ENCODE measurements at places on chromosomes 1 and 21.

DNA sequence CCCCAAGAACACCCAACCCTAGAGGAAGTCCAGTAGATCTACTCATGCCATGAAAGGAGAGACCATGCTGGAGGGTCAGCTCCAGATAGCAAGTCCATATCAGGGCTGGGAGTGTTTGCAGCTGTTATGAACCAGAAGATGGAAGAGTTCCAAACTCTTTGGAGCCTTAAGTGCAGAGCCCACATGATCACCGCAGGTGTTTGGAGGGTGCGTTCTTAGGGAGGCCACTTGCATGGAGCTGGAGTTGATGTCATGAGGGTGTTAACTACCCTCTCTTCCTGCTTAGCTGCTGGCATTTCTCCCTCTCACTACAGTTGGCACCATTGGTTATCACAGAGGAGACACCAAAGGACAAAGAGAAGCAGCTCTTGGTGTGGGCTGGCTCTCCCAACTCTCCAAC lies 616.9 kb downstream of the AJAP1 start:
- DNase-seq = no peak

DNA sequence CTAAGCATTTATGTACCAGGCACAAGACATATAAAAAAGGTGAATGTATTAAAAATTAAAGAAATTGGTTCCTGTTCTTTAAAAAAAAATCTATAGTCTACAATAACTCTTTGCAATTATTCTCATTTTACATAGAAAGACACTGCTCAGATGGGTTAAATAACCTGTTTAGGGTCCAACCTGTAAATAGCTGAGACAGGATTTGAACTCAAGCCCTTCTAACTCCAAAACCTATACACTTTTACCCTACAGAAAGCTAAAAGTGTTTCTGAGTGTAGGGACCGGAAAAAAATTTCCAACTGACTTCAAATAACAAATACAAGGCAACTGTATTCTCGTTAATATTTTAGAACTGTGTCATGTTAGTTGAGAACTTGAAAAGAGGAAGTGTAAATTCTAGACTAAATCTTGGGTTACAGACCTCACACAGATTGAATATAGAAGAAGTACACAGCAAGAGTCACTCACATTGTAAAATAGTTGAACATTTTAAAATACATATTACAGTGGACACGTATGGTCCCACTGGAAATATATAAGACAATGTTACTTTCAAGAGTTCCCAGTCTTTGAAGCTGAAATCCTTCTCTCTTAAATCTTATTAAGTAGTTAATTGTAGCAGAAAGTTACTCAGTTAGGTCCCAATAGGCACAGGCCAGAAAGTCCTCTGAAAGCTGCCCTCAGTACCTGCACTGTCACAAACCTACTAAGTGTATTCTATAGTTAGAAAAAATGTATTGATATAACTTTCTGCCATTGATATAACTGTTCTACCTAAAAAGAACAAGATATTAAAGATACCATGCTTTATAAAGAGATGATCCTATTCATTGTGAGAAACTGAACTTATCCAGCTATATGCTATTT lies 7.3 kb downstream of the EDEM3 start:
- no peak for DNase-seq

- DNase-seq = no peak
Observed at GRCh38 chr21:42624095-42624790, 29.2 kb upstream of the PDE9A start.

- no peak for DNase-seq
Observed at GRCh38 chr1:7988576-7988975, 27.1 kb downstream of the PARK7 start.

DNA sequence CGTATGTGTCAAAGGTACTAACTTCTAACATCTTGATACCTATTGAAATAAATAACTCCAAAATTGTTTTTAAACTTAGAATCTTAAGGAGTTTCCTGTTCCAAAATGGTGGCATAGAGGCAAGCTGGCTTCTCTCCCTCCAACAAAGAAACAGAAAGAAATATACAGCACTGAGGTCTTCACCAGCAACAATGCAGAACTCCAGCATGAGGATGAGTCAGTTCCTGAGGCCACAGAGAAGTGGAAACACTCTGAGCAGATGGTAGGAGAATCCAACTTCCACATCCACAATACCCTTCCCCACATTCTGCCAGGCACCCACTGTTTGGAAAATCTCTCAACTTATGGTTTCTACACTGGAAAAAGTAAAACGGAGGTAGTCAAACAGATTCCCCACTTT lies 12.2 kb upstream of the PPIH start:
- DNase-seq = no peak

DNA sequence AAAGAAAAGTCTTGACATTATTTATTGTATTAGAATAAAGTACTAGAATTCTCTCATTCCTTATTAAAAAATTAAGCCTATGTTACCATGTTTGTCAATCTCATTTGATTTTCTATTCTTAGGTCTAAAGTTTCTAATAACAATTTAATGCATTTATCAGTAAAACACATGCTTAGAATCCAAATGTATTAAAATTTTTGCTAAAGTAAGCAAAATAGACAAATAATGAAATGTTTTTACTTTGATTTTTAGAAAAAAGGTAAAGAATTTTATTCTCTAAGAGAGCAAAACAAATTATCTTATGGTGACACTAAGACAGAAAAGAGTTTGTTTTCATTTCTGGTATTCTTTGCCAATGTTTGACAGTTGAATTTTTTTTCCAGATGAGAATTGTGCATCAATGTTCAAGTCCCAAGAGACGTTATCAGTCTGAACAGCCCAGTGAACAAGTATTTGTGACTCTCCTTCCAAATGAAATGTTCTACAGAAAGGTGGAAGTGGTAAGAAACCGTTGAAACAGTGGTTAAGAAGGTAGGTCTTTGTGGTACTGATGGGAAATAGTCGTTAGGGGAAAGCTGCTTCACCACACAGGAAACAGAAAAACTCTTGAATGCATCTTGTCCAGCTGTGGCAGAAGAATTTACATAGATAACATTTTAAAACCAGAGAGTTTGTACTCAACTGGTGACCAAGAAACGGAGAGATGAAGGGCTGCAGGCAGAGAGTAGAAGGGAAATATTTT lies 402.5 kb downstream of the PTPRC start:
- no peak for DNase-seq

DNA sequence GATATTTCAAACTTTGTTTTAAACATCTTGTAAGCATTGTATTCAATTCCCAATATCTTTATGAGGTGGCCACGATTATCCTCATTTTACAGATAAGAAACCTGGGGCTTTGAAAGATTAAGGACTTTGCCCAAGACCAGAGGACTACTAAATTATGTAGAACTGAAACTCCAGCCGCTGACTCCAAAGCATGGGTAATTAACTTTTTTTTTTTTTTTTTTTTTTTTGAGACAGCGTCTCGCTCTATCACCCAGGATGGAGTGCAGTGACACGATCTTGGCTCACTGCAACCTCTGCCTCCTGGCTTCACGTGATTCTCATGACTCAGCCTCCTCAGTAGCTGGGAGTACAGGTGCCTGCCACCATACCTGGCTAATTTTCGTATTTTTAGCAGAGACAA lies 68.7 kb downstream of the ALG14 start:
- no peak for DNase-seq

GRCh38 chr1:8517661-8518489 lies 200.0 kb downstream of the SLC45A1 start:
- DNase-seq = no peak

GRCh38 chr1:56081173-56081572 lies 498.2 kb downstream of the PLPP3 start:
- peak; percentile 77 for DNase-seq

GRCh38 chr21:38660333-38661196 lies 145.2 kb upstream of the ETS2 start:
- peak; percentile 60 for DNase-seq

- DNase-seq = no peak
Observed at GRCh38 chr1:29171089-29171488, 10.6 kb downstream of the SRSF4 start.

DNA sequence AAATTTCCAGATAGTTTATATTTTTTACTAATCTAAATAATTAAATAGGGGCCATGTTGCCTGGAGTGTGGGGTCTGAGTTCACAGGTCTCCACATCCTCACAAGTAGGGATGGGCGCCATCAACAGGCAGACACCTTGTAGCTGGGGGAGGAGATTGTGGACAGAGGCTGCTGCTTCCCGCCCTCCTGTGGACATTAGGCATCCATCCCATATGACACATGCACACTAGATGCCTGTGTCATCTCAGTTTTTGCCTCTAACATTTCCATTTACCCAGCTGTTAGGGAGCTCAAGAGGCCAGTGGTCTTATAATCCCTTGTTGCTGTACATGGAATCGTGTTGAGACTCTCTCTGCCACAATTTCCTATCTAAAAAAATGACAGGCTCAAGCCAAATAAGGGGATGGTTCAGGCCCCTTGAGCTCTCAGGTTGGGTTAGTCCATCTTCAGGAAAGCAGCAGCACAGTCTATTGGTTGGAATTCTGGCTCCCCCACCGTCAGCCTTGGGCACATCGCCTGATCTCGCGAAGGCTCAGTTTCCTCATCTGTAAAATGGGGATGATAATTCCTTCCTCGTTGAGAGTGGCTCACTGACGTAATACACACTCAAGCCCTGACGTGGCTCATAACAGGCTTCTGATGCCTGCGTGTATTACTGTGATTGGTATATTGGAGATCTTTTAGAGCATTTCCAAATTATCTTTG lies 13.6 kb downstream of the LHX4 start:
- DNase-seq = no peak

DNA sequence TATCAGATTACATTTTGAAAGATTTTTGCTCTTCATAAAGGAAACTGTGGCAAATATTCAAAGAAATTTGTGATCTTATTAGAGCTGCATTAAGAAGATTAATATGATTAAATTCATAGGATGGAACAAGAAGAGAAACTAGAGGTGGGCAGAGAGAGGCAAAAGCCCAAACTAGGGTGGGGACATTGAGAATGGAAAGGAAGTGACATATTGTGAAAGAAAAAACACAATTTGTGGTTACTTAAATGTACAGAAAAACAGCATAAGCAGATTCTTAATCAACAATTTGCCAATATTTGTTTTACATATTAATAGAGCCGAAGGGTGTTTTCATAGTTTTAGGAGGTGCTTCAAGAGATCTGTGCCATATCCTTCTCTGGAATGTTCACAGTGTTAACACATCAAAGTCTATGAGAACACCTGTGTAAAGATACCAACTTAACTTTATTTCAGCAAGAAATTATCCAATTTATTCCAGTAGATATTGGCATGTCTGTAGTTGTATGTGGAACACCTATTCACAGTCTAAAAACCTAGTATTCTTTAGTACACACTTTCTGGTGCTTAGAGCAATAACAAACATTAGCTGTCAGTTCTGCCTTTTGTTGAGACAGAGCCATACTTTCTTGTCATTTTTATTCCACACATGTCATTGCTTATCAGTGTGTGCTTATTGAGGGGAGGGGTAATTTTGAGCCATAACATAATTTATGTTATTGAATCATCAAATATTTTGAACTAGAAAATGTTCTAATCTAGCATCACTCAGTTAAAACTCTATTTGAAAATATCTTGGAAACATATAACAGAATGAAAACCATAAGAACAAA lies 401.5 kb downstream of the PTPRC start:
- DNase-seq = no peak

DNA sequence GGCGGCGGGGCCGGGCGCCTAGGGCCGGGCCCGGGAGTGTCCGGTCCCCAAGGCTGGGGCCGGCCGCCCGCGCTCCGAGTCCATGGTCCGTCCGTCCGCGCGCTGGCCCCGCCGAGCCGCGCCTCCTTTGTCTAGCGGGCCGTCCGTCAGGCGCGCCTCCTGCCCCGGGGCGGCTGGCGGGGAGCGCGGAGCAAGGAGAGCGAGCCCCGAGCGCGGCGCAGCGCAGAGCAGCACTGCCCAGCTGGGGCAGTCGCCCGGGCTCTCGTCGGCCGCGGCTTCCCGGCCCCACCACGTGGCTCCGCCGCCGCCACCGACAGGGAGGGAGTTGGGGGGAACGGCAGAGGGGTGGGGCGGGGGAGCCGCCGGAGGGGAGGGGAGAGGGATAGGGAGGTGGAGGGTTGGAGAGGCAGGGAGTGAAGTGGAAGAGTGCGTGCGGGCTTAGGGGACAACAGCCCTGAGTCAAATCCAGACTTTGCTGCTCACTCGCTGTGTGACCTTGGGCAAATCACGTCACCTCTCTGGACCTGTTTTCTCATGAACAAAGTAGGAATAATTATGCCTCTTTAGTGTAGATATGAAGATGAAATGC lies at the start of gene NKAIN1:
TSS of gene NKAIN1 (minus strand) at position 235 of the 589 bp plus-strand sequence. CDS start 340 bp downstream, outside the sequence.
- DNase-seq = peak; percentile 42

DNA sequence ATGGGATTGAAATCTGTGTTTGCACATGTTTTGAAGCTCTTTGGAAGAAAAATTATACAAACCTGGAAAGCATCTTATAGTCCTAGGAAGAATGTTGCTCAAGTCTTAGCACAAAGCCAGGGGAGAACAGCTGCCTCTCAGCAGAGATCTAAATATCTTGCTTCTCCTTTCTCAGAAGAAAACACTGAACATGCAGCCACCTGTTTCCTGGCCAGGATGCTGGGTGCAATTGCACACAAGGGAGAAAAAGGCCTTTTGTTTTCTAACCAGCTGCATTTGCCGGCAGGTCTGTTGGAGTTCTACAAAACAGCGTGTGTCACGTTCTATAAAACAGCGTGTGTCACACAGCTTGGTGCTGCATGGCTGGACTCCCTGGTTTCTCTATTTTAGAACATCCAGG lies 259.6 kb upstream of the PLD5 start:
- peak; percentile 50 for DNase-seq

DNA sequence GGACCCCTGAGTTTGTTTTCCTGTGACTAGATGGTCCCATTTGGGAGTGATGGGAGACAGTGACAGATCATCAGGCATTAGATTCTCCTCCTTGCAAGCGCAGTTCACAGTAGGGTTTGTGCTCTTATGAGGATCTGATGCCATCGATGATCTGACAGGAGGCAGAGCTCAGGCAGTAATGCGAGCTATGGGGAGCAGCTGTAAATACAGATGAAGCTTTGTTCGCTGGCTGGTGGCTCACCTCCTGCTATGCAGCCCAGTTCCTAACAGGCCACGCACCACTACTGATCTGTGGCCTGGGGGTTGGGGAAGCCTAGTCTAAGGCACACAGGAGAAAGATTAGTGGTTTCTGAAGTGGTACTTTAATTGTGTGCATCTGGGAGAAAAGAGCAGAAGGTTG lies 7.1 kb upstream of the PLPP3 start:
- DNase-seq = no peak

DNA sequence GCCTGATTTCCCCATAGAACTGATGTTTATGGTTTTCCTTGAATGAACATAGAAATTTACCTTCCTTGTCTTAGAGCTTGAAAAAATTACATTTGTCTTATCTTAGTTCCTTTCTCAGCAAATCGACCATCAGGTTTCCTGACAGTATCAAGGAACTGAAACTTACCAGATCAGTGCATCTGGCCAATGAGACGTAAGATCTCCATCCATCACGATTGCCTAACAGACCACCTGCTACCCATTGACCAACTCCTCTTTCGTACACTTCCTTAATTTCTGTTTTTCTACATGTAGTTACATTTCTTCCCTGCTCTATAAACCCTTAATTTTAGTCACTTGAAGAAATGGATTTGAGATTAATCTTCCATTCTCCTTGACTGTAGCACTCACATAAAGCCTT lies 57.4 kb upstream of the TMPRSS15 start:
- no peak for DNase-seq

- no peak for DNase-seq
Observed at GRCh38 chr1:8951231-8951630, 5.6 kb downstream of the CA6 start.

- peak; percentile 59 for DNase-seq
Observed at GRCh38 chr1:42940851-42941639, 17.6 kb downstream of the SLC2A1 start.

GRCh38 chr1:21302747-21303715 lies 12.8 kb upstream of the ECE1 start:
- no peak for DNase-seq

All from right hindlimb (tissue), 1 donor.